ENCODE measurements at places on chromosomes 5 and 9.

- no peak for DNase-seq
These were observed 15.6 kb upstream of the IRF1 start for GRCh38 chr5:132506094-132506692.

DNA sequence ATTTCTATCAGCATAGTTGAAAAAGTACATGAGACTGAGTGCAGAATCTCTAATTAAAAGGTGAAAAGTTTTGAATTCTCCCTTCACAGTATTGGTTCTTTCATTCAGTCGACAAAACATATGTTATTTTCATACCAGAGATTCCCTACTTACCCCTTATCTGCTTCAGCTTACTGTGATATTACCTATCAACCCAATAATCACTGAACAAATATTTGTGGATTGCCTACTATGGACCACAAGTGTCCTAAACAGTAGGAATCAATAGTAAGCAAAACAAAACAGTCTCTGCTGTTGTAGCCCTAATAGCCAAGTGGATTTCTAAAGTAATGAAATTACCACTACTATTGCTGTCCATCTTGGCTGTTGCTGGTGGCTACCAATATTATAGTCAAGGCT is 11.5 kb downstream of the CCDC152 start:
- no peak for DNase-seq

DNA sequence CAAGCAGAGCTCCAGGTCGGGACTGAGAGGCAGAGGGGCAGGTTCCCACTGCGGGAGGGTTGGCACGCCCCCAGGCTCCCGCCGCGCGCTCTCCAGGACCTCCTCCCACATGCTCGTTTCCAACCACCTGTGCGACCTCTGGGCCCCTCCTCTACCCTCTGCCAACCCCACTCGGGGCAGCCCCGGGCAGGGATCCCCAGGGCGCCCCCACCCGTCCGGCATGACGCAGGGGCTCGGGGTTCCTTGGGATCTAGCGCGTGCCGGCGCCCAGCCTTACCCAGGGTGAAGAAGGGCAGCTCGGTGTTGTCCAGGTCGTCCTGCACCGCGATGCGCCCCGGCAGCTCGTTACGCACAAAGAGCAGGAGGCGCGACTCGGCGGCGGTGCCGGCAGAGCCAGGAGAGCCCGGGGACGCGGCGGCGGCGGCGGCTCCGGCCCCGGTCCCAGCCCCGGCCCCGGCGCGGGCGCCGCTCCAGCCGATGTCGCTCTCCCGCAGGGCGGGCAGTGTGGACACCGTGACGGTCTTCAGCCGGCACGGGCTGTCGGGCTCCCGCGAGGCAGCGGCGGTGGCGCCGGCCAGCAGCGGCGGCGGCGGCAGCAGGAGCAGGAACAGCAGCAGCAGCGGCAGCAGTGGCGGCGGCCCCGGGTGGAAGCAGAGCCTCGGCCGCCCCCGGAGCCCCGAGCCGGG is 494 bp downstream of the ASTN2 start:
- peak; percentile 62 for DNase-seq

DNA sequence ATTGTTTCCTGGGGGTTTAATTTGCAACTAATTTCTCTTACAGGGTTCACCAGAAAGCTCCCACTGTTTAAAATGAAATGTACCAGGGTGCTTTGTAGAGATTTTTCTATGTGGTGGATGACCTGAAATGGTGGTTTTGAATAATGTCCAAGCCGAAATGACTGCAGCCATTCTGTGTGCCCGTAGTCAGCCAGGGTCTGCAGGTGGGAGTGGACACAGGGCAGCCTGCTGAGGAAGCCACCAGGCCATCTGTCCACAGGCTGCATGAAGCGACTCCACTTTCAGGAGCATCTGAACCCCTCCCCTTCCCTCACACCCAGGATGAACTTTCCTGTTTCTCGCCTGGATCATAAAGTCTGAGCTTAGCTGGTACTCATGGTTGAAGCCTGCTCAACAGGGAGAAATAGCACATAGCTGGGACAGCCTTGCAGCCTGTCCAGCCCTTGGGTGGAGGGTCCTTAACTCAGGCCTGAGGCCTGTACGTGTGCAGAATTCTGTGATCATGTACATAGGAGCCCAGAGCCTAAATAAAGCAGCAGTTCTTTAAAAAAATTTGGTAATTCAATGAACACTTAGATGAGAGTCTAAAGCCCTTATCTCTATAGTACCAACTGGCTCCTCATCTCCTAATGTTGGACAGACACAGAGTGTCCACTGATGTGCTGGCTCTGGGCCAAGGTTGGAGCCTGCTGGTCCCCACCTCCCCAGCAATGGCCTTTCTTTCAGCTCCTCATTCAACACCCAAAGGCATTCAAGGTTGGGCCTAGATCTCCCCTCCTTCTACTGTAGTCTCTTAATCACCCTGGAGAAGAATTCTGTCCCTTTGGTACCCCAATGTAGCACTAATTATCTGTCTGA is 72.8 kb downstream of the SHB start:
- no peak for DNase-seq

GRCh38 chr5:30279237-30279636 is 914.2 kb upstream of the CDH6 start:
- no peak for DNase-seq

DNA sequence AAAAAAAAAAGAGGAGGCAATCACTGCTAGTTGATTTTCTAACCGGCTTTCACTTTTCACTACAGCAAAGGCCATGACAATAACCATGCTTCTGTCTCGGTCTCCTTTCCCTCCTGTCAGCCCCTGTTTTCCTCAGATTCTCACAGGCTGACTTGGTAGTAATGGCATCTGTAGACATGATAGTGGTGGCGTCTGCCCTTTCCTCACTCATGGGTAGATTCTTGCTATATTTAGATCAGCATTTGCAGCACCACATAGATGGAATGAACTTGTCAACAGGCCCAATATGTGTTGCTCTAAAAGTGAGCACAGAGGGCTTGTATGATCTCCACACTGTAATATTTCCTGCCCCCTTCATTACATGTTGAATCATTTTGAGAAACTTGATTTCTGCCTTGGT is 120.3 kb upstream of the FTMT start:
- no peak for DNase-seq

DNA sequence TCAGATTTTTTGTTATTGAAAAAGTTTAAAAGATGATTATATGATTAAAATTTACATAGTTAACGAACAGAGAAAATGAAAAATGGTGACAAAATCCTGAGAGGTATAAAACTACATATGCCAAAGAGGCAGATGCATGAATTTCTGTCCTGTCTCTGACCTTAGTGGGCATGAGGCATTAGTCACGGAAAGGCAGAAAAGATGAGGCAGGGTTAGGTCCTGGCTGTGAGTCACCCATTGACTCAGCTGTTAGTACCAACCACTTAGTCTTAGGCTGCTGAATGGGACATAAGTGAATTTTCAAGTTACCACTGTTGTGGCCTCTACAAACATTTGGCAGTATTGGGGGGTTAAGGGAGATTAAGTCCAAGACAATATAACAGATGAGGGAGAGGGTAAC is 33.1 kb downstream of the RASA1 start:
- DNase-seq: no peak

GRCh38 chr5:64637144-64637543 is 53.2 kb upstream of the SHISAL2B start:
- DNase-seq: no peak

DNA sequence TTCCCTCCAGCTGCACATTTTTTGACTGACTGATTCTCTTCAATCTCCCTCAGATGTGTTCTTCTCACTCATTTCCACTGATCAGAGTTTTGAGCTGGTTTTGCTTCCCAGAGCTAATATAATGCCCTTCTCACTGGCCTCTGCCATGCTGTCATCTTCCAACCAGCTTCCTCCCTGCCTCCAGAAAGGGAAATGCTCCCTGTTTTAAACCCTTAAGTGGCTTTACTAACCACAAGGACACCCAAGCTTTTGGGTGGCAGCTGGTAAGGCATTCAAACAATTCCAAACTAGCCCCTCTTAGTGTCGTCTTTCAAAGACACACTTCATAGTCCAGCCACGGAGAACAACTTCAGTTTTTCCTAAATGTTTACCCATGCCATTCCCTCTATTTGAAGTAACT is 172.5 kb downstream of the CRB2 start:
- DNase-seq: no peak

GRCh38 chr5:158166424-158166823 is 307.5 kb upstream of the CLINT1 start:
- no peak for DNase-seq

GRCh38 chr5:7779019-7780005 is 71.6 kb downstream of the CFAP90 start:
- DNase-seq: no peak

- DNase-seq: no peak
These were observed 1.5 kb downstream of the JAKMIP2 start for GRCh38 chr5:147780924-147781573.

All from mesothelial cell of epicardium (in vitro differentiated cells).